ENCODE measurements at places on chromosomes 5 and 9.

DNA sequence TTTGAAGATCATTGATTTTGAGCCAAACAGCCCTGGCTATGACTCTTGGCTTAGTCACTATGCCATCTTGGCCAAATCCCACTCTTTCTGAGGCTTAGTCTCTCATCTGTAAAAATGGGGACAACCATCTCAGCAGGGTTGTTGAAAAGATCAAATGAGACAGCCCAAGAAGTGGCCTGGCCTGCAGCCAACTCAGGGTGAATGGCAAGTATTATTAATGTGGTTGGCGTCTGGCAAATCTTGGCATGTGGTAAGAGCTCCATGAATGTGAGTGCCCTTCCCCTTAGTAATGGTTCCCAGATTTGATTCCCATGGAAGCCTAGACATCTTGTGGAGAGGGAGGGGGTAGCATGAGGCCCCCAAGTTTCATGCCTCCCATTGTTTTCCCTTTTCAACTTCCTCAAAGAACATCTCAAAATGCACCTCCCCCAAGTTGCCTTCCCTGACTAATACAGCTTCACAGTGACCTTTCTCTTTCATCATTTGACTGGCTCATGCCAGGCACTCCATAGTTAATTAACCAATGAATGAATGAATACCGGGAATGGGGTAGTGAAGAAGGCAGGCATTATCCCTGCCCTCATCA, 11.8 kb upstream of the TGFBI start:
- peak; percentile 42 for DNase-seq

- DNase-seq: no peak
These were observed 166.1 kb upstream of the SEMA6A start for GRCh38 chr5:116740771-116741170.

DNA sequence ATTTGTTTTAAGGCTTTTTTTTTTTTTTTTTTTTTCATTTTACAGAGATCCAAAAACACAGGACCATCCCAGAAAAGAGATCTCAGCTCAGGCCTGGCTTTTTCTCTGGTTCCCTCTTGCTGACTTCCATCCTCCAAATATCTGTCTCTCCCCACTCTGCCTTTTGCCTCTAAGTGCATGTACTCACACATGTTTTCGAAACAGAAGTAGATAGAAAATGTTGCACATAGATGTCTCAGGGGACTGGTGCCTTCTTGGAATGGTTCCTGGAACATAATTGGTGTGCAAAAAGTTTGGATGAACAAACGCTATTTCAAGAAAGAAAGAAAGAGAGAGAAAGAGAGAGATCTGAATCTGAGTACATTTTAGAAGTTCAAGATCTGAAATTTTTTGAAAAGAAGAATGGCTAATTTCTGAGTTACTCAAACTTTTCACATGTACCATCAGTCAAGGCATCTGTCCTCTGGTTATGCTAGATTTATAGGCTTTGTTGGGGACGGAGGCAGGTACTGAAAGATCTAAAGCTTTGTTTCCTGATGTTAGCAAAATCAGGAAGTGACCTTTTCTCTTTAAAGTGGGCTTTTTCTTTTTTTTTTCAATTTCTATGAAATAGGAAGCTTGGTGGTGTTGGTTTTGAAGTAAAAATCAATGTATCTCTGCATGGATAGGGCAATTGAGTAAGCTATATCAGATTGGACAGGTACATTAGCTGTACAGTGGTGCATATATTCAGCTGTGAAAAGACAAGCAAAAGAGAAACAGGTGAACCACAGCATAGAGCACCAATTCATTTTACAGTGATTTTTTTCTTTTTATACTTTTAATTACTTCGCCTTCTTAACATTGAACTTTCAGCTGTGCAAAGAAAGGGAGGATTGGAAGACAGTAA, 8.5 kb upstream of the TNFSF8 start:
- DNase-seq: no peak

GRCh38 chr9:14400658-14400995, 86.7 kb upstream of the NFIB start:
- peak; percentile 53 for DNase-seq

DNA sequence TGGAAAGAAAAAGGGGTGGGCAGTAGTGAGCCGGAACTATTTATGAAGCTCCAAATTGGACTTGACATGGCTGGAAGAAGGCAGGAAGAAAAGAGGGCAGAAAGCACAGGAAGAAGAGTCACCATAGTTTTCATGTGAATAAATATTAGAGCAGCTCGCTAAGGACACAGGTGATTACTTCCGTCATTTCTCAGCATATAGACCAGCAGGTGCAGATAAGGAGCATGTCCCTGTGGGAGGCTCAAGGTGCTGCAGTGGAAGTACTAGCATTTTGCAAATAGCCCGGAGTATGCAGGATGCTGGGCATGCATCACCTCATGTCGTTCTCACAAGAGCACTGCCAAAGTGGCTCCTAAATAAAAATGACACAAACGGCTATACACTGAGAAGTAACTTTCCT, 71.3 kb upstream of the HTR4 start:
- no peak for DNase-seq

- DNase-seq: no peak
These were observed 3.1 kb upstream of the CREBRF start for GRCh38 chr5:173053041-173053440.

DNA sequence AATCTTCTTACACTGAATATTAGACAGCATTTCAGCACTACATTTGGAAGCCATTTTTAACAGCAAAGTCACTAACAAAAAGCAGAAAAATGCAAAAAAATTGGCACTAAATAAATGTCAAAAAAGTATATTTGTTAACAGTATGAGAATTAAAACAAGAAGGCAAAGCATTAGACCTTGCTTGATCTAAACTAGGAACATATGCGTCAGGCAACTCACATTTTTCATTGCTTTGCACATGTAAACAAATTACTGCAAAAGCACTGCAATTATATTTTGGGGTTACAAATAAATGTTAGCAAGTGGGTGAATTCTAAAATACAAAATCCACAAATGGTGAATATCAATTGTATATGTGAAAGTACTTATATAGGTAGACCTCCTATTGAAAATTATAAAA, 49.0 kb upstream of the RAPGEF6 start:
- DNase-seq: no peak

GRCh38 chr5:176619203-176619568, 9.2 kb upstream of the GPRIN1 start:
- no peak for DNase-seq

DNA sequence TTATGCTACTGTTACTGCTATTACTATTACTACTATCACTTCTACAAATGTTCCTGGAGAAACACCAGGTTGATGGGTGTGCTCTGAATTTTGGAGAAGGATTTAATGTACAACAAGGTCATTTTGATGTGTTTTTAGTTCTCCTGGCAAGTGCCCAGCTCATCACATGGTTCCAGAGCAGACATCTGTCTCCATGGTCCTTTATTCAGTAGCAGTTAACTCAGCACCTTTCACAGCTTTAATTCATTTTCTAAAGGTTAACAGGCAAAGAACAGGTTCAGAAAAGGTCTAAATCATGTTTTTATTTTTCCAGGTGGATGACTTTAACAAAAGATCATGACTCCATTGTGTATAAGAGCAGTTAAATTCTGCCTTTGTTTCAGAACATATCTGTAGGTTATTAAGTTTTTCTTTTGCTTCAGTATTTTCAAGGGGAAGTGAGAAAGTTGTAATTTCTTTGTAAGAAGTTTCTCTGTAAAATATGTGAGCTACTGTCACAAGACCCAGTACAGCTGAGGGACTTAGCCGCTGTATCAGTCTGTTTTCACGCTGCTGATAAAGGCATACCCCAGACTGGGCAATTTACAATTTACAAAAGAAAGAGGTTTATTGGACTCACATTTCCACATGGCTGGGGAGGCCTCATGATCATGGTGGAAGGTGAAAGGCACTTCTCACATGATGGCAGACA, 41.9 kb downstream of the MTRR start:
- no peak for DNase-seq

DNA sequence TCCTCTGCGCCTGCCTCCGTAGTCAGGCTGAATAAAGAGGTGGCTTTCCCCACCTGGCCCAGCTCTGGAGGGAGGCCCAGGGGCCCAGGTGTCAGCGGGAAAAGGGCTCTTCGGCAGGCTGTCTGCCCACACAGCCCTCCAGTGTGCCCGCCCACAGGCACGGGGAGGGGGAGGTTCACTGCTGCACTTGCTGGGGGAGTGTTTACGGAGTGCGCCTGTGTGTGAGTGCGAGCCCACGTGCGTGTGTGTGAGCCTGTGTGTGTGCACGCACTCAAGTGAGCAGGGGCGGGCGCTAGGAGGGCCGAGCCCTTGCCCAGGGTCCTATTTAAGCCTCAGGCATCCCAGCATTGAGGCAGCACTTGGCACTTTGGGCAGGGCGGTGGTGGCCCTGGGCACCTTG, 10.9 kb downstream of the DNLZ start:
- DNase-seq: no peak
